ENCODE measurements at places on chromosomes 5 and 9.

DNA sequence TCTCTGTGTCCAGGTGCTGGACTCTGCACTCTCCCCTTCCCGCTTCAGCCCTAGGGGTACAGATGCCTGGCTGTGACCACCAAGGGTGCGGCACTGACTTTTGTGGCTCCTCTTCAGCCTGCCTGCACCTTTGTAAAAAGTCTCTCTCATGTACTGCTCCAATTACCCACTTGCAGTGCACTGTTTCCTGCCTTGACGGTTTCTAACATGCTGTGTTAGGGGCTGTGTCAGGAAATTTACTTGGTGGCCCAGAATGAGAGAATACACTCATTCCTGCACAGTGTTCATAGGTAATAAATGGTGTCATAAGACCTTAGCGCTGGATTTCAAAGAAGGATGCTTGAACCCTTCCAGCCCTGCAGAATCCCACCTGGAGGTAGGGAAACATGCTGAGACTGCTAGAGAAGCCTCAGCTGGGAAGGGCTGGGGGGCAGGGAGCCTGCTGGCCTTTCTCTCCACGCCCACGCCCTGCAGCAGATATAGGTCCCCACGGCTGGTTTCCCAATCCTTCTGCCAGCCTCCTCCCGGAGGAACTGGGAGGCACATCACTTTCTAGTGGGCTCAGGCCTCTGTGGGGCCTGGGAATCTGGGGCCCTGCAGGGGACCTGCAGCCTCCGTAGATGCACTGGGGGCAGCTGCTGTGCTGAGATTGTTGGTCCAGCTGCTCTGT, 17.6 kb upstream of the HRH2 start:
- no peak for DNase-seq

GRCh38 chr9:121345070-121345469, 25.0 kb downstream of the STOM start:
- no peak for DNase-seq

DNA sequence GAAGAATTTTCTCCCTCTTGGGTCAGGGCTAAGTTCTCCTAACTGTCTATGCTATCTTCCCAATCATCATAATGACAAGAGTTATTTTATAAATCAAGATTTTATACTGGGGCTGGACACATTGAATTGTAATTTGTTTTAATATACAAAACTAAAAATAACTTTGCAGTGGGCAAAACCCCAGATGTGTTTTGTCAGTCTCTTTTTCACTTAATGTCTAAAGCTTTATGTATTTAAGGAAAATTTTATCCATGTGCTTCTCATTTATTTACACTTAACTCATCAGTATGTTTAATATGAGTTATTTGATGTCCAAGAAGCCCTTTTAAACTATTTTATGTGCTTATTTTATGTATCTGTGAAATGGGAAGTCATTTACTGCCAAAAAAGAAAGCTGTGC, 362.8 kb upstream of the ADAMTSL1 start:
- no peak for DNase-seq

DNA sequence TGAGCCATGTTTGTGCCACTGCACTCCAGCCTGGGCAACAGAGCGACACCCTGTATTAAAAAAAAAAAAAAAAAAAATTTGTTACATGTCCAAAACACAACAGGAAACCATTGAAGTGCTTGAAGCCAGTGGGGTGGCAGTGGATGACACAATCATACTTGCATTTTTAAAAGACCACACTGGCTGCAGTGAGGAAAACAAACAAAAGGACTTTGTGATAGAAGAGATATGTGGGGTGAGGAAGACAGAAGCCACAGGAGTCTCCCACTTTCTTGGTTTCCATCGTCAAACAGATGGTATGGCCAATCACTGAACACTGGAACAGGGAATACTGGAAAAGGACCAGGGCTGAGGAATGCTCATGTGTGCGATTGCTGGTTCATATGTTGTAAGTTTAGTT, 20.9 kb upstream of the COMMD10 start:
- DNase-seq = no peak

DNA sequence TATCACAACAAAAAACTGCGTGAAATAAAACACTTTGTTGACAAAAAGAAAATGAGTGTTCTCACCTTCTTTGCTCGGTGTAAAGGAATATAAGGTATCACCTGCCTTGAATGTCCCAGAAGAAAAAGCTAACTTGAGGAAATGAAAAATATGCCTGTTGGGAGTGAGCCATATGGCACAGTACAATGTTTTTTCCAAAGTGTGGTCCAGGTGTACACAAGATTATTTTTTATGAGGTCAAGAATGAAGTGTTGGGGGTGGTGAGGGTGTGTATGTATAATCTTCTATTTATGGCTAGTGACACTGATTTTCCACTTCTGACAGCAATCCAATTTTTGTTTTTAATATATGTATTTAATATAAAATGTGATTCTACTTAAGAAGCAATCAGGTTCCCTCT, 134.4 kb downstream of the RFX3 start:
- no peak for DNase-seq

- DNase-seq = no peak
These were observed 45.6 kb downstream of the SLC1A3 start for GRCh38 chr5:36651761-36652685.

- no peak for DNase-seq
These were observed 36.5 kb upstream of the CD180 start for GRCh38 chr5:67233075-67233474.

Measured in DMS 273 treated with DMSO at 0.1 percent for 48 hours (cell line).